Thoracic aorta (tissue), 2 donors: ENCODE measurements at places on chromosomes 5 and 9. TPM values are rescaled to one million over a fixed set of nuclear protein-coding genes. Genes with fewer than 3 reads are reported as not detected.

- no peak for DNase-seq
These were observed 71.0 kb upstream of the TARS1 start for GRCh38 chr5:33369485-33370465.

- DNase-seq, result no peak
These were observed 29.5 kb upstream of the ARHGAP26 start for GRCh38 chr5:142740474-142741242.

DNA sequence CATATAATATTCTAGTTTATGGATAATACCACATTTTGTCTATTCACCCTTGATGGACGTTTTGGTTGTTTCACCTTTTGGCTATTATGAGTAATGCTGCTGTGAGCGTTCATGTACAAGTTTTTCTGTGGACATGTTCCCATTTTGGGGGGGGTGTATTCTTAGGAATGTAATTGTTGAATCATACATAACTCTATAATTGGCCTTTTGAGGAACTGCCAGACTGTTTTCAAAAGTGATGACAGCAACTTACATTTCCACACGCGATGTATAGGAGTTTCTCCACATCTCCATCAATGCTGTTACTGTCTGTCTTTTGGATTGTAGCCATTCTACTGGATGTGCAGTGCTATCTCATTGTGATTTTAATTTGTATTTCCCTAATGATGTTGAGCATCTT is 69.8 kb downstream of the SLC46A2 start:
- no peak for DNase-seq

DNA sequence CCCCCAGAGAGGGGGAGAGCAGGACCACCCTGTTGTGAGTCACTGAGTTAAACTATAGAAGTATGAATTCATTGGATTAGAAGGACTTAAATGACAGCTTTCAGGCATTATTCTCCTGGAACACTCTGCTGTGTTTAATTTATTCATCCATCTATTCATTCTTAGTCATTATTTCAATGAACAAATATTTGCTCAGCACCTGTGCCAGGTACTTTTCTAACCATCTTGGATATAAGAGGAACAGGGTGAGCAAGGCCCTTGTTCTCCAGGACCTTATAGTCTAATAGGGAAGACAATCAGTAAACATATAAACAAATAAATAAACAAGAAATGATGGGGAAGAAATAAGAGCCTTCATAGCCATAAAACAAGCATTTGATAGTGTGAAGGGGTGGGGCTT is 483.9 kb upstream of the BRINP1 start:
- no peak for DNase-seq

Gene PIP5KL1
- total RNA-seq, result 6.0 TPM

DNA sequence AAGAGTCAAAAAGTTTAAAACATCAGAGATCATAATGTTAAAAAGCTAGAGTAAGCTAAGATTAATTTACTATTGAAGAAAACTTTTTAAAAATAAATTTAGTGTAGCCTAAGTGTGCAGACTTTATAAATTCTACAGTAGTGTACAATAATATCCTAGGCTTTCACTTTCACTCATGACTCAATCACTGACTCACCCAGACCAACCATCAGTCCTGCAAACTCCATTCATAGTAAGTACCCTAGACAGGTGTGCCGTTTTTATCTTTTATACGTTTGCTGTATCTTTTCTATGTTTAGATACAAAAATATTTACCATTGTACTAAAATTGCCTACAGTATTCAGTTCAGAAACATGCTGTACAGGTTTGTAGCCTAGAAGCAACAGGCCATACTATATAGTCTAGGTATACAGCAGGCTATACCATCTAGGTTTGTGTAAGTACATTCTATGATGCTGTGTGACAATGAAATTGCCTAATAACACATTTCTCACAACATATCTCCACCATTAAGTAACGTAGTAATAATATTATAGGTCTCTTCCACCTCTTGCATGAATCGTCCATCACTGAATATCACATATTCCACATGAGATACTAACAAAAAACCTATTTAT is 59.2 kb downstream of the MEGF9 start:
- DNase-seq, result no peak

- no peak for DNase-seq
These were observed 63.6 kb upstream of the SLC28A3 start for GRCh38 chr9:84404095-84404686.

DNA sequence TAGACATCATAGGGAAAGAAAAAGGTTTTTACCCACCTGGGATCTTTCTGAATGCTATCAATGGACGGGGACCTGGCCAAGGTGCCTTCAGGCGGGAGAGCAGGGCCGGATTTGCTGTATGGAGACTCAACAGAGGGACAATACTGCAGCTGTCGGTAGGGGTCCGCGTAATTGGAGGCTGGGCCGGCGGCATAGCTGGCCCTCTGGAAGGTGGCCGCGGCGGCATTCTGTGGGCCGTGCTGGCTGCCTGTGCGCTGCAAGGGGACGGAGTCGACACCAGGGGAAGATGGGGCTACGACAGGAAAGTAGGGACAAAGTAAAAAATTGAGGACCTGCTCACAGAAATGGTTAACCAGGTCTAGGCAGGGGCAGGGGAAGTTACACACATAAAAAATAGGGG is 557.9 kb downstream of the CTNND2 start:
- DNase-seq, result no peak

Gene UQCRQ
- 49.5 TPM for total RNA-seq

DNA sequence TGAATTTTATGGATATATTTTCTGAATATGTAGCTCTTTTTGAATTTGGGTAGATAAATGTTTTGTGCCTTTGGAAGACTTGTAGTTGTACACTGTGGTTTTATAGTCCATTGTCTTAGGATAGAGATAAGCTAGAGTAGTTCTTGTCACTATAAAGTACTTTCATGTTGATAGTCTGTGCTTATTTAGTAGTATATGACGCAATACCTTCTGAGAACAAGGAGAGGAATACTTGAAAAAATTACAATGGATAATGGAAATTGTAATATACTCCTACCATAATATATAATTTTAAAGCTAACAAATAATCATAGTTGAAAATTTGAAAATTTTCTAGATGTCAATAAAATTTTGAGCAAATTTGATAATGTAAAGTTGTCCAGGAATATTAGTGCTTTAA is 664.0 kb downstream of the TLE4 start:
- DNase-seq, result no peak

DNA sequence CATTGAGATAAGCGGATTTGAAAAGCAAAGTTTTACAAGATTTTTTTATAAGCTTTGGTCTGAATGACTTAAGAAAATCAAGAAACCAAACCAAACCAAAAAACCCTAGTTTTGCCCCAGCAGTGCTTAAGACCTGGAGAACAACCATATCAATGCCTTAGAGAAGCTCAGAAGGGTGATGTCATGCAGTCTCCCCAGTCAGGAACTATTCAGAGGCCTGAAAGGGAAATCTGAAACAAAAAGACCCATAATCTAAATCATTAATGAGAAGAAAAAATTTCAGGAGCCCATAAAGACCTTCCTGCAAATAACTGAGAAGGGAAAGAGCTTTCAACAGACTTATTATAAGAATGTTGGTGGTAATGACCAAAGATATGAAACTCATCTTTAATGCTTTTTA is 280.1 kb downstream of the MARCHF11 start:
- no peak for DNase-seq

DNA sequence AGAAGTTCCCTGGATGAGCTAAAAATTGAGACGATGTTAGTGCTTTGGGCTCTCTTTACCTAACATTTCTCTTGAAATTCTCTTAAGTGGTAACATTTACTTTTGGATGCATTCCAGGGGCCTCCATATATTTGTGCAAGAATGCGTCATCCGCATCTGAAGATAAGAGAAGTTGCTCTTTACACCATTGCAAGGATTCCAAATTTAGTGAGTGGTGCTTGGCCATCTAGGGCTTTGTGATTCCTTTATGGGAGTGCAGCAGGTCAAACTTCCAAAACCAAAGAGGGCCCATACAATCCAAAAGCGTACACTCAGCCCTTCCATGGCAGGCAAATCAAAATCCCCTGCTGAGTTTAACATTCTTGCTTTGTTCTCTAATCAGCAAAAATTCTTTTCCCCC is 102.0 kb upstream of the DMAC1 start:
- no peak for DNase-seq

DNA sequence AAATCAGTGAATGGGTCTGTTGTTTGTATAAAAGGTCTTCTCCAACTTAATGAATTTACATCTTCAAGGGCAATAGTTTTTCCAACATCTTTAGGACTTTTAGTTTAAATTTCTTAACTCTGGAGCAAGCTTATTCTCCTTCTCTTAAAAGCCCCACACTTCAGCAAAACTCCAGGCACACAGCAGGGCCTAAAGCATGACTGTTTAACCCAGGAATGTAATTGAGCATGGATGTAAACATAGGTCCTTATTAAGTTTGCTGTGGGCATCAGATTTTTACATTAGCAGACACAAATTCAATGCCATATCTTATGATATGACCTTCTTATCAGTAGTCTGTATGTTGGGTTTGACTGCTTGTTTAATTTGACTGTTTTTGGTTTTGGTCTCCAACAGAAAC is 78.9 kb downstream of the ABCA1 start:
- no peak for DNase-seq

DNA sequence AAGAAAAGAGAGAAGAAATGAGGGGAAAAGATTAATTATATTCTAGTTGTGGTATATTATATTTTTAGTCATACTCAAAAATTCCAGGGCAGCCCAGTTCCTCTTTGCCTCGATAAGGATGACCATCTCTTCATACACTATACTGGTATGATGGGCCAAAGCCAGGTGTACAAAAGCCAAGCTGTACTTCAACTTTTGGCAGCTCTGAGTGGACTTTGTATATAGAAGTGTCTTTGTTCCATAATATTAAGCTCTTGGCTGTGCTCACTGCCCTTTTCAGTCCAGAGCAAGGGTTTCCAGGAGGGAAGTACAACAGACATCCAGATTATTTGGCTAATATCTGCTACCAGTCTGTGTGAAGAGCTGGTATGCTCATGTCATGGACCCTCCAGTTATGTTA is 934.3 kb upstream of the CDH10 start:
- DNase-seq, result no peak

DNA sequence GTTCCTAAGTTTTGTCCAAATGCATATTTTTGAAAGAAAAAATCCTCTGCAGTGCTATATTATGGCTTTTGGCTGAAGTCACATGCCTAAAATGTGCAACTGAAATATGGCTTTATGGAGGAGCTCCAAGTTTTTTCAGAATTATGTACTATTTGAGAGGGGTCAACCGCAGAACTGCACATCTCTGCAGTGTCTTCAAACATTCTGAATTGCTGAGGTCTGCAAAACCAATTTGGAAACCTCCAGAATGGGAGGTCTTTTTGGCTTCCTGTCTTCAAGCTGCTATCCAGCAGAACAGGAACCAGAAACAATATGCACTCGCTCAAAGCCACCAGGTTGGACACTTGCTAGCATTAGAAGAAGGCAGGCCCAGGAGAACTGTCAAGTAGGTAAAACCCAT is 376.0 kb upstream of the PAPPA start:
- no peak for DNase-seq

DNA sequence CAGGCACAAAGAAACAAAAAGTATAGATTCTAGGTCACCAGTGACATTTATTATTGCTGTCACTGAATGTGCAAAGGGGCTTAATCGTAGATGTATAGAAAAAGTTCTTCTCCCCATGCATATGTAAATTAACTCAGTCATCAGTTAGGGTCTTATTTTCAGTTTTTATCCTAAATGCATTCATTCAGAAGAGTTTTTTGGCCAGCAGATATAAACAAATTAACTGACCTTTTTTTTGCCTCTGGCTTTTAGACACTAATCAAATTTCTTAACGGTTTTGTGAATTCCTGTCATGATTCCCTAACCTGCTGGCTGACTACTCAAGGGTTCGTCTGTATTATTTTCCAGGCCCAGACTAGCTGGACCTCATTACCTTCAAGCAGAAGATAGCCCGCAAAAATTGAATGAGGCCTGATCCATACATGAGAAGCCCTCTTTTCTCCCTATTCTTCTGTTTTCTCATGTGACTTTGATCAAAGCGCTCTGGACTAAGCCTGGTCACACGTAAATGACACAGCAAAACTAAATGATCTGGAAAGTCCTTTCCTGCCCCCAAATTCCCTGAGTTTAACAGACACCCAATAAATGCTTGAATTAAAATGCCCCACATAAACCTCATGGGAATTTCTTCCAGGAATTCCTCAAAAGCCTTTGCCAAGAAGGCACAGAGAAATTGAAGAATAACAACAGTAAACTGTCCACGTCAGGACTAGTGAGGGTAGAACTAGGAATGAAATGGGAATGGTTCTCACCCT is 83.7 kb downstream of the MYO10 start:
- DNase-seq, result no peak

DNA sequence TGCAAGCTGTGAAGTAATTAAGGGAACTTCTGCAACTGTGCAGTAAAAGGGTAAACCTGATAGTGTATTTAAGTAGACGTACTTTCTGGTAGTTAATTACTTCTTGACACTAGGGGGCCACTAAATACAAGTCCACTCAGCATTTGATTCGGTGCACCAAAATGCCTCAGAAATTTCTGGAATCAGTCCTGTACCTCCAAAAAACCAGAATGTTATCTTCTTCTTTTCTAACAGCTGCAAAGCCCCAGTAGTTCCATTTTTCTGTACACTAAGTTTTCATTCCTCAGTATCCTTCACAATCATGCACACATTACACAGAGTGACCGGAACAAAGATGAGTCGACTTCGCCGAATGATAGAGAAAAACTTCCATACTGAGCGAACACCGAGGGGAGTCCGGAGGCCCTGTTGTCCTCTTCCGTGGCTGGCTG is 484 bp downstream of the GFM2 start:
- no peak for DNase-seq

DNA sequence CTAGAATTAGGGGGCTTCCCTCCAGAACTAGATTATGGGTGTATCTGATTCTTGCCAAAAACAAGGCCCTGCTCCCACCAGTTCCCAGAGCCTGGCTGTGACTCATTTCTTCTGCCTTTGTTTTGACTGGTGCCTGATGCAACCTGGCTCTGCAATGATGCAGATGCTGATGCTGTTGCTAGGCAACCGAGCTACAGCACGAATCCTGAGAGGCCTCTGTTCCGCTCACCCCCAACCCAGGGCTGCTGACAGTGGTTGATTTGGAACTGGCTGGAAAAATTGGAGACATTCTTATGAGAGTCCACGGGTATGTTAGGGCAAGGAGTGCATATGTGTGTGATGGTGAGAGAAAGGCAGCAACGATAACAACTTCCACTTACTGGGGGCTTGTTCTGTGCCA is 100.3 kb downstream of the NSG2 start:
- DNase-seq, result no peak

Gene CDHR2
- not detected for total RNA-seq

DNA sequence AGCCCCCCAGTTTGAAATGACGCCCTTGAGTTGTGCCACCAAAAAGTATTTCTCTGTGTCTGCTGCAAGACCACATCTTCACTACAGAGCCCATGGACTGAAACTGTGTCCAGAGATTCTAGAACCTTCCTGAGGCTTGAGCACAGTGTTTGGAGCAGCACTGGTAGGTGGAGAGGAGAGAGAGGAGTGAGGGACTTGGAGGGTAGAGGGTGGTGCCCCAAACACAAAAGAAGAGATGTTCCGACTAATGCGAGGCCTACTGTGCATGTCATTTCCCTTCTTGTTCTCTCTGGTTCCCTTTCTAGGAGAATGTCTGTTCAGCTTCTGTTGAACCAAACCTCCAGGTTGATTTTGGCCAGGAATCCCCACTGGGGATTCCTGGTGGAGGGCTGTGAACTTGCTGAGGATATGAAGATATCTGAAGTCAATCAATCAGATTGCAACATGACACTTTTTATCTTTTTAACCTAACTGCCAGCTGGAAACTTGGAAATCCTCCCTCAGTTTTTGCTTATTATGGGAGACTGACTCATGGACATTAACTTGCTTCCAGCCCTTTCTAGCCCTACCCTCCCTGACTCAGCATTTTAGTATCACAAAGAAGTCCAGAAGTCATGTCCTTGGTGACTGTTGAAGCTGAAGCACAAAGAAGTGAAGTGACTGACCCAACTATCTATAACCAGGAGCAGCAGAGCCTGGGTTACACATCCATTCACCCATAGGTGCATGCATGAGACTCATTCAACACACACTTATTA is 154.5 kb downstream of the NR3C1 start:
- no peak for DNase-seq
